ENCODE measurements at places on chromosomes 11 and 22.

DNA sequence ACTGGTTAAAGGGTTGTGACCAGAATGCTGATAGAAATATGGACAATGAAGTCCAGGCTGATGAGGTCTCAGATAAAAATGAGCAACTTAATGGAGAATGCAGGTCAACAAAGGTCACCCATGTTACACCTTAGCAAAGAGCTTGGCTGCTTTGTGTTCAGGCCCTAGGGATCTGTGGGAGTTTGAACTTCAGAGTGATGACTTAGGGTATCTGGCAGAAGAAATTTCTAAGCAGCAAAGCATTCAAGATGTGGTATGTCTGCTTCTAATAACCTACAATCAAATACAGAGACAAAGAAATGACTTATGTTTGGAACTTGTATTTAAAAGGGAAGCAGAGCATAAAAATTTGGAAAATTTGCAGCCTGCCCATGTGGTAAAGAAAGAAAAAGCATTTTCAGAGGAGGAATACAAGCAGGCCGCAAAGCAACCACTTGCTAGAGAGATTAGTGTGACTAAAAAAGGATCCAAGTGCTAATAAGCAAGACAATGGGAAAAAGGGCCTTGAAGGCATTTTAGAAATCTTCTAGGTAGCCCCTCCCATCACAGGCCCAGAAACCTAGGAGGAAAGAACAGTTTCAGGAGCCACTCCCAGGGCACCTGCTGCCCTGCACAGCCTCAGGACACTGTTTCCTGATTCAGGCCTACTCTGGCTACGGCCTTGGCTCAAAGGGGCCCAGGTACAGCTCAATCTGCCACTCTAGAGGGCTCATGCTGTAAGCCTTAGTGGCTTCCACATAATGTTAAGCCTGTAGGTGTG lies 41.3 kb downstream of the TNKS1BP1 start:
- no peak for DNase-seq

DNA sequence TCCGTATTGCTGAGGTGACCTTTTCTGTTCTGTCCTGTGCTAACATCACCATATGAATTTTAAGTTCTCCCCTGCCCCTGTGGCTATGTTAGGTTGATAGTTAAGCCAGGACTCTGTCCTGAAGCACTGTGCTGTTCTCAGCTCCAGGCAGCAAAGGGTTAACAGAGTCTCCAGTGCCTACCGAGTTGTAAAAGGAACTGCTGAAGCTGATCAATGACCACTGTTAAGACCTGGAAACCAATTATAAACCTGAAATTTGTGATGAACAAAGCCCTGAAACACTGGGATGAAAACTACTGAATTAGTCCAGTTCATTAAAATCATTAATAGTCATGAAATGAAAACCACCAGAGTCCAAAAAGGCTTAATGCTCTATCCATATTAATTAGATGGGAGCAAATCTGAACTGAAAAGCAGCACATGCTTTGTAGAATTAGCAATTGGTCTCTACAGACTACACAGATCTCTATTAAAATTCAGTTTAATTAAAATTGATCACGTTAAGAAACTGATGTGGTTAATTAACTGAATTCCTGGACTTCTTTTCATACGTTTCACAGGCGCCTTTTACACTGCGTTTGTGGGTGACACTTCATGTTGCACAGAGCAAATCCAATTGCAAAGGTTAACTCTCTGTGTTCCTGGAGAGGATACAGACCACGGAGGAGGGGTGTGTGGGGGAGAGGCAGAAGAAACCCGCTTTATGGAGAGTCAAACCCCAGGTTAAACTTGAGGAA lies 188.5 kb upstream of the MPPED2 start:
- no peak for DNase-seq

- no peak for DNase-seq
These were observed 63.4 kb downstream of the CSNK2A3 start for GRCh38 chr11:11289669-11290068.

- peak; percentile 37 for DNase-seq
These were observed 35.9 kb downstream of the CTSC start for GRCh38 chr11:88301488-88302140.

DNA sequence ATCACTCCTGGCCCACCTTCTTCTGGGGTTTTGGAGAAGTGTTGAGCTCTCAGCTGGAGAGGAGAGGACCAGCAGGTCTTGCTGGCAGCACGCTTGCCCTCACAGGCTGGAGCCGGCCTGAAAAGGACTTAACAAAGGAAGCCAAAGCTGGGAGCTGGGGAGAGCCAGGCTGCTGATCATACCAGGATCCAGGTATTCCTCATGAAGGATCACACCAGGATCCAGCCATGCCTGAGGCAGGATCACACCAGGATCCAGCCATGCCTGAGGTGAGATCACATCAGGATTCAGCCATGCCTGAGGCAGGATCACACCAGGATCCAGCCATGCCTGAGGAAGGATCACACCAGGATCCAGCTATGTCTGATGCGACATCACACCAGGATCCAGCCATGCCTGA lies 17.0 kb downstream of the MRGPRD start:
- DNase-seq = no peak

DNA sequence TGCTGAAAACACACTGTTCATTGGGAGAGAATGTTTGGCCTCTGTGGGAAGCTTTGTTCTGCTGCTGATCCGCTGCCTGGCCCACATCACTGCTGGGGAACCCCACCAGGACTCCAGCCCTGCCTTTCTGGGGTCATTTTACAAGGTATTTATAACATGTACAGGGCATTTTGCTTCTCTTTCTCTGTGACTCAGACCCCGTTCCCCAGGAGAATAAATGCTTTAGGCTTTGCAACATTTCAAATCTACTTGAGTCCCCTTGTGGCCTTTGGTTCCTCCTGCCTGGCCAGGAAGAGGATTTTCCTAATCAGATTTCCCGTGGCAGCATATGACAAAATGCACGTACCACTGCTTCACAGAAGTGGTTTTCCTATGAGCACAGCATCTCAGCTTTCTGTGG lies 43.0 kb downstream of the BTG4 start:
- no peak for DNase-seq

DNA sequence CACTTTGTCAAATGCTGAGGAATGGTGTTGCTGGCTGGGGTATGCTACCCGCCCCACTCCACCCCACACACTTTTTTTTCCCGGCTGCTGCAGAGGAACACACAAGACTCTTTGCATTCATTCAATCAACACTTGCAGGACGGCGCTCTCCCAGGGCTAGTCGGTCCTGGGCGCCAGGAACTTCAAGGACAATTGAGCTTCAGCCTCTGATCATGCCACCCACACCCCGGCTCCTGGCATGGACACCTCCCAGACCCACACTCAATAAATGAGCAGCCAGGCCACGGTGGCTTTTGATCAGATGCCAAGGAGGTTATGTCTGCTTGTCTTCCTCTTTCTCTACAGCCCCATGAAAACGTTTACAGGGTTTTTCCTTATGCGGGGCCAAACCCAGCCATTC lies 19.8 kb downstream of the TPST2 start:
- no peak for DNase-seq

DNA sequence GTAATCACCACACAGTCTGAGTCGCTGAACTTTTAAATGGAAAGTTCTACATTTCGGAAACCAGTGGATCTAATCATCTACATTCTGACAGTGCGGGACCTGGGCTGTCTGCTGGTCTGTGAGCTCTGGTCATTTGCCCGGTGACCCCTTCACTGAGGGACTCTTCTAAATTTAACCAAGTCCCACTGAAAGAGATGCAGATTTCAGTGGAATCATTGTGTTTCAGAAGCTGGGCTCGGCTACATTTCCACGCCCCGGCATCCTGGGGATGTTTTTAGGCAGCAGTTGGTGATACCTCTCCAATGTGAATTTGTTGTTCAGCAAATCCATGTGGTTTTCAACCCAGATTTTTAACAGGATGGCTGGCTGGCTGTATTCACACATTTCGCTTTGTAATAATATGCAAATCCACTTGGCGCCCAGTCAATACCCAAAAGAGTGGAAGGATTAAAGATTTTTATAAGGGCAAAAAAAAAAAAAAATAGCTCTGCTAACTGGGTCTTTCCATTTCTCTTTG lies 145.5 kb upstream of the RASSF10 start:
- no peak for DNase-seq

DNA sequence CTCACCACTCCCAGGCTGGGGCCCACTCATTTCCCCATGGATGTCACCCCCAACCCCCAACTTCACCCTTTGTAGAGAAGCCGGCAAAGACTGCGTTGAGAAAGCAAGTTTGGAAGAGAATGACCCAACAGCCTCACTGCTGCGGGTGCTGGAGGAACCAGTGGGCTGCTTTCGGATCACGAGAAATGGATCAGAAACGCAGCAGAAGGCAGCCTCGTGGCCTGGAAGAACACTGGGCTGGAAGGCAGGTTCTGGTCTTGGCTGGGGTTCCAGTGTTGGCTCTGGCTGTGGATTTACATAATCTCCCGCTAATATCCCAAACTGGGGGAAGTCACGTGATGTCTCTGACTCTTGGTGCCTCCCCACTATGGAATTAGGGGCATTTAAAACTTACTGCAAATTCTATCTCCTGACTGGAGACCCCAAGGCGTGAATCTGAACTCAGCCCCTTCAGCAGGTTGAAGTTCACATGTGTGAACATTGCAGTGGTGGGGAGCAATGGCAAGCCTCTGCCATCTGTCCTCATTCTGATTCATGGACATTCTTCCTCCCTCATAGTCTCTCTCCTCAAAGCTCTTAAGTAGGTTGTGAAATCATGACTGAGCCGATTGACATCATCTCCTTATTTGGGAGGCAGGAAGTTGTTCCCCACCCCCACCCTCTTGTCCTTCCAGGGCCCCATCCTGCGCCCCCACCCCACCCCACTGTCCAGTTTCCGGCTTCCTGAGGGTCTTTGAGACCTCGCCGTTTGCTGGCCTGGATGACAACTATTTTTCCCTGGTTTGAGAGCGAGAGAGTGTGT lies 37.0 kb upstream of the TIMP3 start:
- DNase-seq = peak; percentile 91

DNA sequence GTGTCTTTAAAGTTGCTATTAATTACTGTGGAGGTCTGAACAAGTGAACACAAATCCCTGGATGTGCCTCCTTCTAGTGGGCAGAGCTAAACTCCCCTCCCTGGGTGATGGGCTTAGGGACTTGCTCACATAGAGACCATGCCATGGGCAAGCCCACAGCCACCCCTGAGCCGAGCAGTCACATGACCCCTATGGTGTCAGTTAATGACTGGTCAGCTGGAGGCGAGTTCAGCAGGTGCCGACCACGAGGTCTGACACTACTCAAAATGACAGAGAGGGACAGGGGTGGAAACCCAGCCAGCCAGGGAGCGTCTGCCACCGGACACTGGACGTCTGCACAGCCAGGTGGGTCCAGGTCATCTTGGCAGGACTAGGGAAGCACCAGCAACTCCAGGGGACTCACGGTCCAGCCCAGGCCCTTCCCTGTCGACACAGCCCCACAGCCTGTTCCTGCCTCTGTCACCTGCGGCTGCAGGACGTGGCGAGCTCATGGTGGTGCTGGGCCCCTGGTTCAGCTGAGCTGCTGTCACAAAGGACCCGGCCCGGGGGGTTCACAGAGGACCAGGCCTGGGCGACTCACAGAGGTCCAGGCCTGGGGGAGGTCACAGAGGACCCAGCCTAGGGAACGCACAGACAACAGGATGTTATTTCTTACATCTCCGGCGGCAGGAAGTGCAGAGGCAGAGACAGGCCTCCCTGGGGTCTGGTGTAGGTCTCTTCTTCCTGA lies 135.0 kb downstream of the BRD1 start:
- no peak for DNase-seq

DNA sequence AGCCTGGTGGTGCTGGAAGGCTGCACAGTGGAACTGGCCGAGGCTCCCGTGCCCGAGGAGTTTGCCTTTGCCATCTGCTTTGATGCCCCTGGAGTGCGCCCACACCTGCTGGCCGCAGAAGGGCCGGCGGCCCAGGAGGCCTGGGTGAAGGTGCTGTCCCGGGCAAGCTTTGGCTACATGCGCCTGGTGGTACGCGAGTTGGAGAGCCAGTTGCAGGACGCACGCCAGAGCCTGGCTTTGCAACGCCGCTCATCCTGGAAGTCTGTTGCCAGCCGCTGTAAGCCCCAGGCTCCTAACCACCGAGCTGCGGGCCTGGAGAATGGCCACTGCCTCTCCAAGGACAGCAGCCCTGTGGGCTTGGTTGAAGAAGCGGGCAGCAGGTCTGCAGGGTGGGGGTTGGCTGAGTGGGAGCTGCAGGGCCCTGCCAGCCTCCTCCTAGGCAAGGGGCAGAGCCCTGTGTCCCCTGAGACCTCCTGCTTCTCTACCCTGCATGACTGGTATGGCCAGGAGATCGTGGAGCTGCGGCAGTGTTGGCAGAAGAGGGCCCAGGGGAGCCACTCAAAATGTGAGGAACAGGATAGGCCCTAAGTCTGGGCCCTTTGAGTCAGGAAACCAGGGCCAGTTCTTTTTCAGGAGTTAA lies 1.9 kb upstream of the SMDT1 start:
- no peak for DNase-seq

- no peak for DNase-seq
These were observed 67.6 kb upstream of the AMPD3 start for GRCh38 chr11:10387206-10388083.

GRCh38 chr11:134561331-134561720 lies 149.3 kb upstream of the B3GAT1 start:
- DNase-seq = no peak

DNA sequence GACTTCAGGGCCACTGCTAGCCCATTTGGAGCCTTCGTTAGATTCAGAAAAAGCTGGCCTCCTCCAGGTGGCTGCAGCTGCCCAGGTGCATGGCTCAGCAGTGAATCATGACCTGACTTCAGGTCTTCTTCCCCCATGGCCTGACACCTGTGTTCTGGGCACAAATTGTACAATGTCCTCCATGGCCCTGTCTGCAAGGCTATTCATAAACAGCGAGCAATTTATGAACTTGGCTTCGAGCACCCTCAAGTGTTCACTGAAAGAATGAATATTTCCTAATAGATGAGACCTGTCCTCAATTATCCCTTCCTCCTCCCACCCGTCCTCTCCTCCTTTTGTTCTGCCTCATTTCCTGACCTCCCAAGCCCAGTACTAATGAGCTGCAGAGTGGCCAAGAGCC lies 12.2 kb upstream of the VPS37C start:
- DNase-seq = no peak

DNA sequence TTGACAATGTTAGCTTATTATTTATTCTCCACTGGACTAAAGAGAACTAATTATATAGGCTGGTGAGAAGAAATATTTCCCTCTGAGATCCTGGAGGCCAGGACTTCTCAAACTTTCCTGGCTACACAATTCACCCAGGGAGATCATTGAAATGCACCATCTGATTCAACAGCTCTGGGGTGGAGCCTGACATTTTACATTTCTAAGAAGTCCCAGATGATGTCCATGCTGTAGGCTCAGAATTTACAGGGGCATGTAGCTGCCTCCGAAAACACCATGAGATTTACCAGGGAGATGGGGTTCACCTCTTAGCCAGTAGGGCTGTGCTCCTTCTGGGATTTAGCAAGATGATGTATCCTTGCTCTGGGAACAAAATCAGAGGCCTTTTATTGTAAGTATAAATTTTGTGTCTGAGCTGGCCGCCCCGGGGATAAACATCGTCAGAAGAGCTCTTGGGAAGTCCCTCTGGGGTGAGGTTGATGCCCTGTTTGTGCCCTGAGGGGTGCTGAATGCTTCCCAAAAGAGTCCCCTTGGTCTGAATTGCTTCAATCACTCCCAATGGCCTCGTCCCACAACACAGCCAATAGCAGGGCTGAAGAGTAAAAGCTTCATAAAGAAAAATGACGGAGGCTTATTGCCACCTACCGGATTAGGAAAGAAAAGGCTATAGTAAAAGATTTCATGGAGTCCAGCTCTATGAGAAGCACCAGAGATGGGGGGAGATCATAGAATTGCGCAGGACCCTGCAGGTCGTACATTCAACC lies 33.4 kb upstream of the API5 start:
- DNase-seq = peak; percentile 1
